ENCODE measurements at places on chromosomes 12 and 14.

DNA sequence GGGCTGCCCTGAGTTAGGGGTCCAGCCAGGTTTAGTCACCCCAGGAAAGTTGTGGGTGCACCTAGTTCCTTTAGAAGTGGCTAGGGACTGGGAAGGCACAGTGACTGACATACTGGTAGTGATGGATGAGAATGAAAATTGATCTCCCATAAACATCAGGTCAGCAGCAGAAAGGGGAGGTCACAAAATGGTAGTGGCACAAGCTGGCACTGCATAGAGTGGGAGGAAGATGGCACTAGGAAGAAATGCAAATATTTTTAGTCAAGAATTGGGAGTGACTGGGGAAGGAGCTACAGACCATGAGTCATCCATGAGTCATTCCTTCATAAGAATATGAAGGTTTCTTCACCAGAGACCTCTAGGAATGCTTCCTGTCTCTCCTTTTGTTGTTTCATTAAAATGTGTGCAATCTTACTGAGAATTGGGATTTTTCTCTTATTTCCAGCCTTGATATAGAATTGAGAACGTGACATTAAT, 198.3 kb upstream of the AMIGO2 start:
- peak; percentile 92 for DNase-seq

DNA sequence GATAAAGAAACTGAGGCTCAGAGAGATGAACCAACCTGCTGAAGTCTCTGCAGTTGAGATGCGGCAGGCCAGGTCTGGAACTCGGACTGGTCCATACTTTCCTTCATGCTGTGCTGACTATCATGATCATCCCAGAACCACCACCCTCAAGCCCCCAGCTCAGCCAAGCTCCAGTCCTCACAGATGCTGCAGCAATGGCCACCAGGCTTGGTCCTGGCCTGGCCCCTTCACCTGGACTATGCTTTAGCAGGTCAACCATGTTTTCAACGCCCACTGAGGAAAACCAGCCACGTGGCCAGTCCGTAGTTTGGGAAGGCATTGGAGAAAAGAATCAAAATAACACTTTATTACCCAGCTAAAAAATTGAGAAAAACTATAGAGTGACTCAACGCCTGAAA, 1.4 kb downstream of the GPR68 start:
- no peak for DNase-seq

DNA sequence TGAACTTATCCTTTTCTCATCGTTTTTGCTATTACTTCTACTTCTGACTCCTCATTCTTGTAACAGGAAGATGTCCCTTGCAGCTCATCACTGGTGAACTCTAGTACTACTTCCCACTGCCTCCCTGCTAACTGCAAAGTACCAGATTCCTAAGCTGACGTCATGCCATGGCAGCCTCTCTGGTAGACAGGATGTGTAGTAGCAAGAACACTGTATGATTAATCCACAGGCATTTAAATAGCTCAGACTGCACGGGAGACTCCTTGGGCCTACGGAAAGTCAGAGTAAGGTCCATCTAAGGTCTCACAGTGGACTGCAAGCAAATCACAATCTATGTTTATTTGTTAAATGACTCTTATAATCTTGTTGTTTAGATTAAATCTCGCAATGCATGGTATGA, 43.5 kb downstream of the DNAI7 start:
- DNase-seq = peak; percentile 95

GRCh38 chr14:19895282-19895681, 20.3 kb downstream of the OR4K2 start:
- no peak for DNase-seq

GRCh38 chr14:74144789-74145188, 60.0 kb downstream of the LIN52 start:
- no peak for DNase-seq

GRCh38 chr14:72786378-72787350, 107.2 kb downstream of the DPF3 start:
- no peak for DNase-seq

DNA sequence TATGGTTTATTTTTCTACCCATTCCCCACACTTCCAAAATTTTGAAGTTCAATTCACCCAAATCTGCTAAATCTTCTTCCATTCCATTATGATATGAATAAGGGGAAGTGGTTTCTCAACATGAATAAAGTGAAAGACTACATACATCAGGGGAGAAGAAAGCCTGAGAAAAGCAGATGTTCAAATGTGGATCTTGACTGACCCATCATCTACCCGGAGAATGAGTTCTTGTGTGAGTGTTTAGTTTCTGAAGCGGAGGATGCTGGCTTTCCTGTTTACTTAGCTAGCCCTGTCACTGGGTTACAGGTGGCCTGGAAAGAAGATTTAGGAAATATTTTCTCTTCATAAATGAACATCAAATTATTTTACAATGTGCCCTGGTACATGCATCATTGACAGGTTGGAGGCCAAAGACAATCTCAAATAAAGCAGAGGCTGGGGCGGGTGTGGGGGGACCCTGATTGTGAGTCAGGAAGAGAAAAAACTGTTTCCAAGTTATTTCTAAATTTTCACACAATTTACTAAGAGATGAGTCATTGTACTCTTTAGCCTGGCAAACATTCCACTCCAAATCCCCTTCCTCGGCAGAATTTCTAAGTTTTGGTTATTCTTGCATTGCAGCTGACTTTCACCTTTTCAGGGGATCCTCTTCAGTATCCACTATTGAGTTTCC, 135.6 kb downstream of the SLC25A21 start:
- peak; percentile 56 for DNase-seq

DNA sequence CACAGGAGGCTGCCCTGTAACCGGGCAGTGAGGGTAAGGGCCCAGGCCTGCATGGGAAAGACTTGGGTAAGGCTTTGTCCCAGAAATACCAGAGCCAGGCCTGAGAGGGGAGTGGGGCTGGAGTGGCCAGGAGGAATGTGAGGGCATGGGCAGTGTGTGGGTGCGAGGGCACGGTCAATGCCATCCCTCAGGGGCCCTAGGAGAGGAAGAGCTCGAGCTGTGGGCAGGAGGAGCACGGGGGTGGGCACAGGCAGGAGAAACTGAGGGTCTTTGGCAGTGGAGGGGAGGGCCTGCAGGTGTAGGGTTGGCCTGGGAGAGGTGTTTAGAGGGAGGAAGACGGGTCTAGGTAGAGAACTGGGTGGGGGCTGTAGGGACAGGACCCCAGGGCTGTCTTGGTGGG, 381.6 kb downstream of the TMEM121 start:
- no peak for DNase-seq

DNA sequence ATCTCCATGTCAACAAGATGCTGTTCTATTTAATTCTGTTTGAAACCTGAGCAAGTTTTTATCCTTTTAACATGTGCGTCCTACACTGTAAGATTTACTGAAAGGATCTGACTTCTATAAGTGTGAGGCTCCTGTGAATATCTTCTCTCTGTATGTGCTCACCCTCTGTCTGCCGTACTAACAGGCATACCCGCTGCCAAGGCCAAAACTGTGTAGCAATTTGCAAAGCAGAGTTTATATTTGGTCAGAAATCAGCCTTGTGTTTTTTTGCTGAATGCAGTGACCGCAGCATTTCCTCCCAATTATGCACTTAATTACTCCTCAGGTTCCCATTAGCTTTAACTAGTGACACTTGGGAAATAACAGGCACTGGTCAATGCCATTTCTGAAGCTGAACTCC, 12.3 kb downstream of the CHST11 start:
- DNase-seq = no peak

DNA sequence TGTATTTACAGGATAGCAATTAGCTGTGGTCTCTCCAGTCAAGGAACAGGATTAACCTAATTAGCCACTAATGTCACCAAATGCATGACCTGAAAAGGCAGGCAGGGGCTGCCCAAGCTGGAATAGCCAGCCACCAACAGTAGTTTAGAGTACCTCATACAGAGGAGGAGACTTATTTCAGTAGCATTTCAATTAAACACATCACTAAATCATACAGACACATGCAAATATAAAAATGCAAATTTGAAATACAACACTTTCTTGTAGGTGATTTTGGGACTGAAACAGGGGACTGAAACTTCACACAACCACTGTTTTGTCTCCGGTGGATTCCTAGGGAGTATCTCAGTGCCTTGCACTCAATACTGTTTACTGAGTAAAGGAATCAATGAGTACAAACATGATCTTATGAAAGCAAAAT, 636 bp upstream of the IFNG-AS1 start:
- no peak for DNase-seq

DNA sequence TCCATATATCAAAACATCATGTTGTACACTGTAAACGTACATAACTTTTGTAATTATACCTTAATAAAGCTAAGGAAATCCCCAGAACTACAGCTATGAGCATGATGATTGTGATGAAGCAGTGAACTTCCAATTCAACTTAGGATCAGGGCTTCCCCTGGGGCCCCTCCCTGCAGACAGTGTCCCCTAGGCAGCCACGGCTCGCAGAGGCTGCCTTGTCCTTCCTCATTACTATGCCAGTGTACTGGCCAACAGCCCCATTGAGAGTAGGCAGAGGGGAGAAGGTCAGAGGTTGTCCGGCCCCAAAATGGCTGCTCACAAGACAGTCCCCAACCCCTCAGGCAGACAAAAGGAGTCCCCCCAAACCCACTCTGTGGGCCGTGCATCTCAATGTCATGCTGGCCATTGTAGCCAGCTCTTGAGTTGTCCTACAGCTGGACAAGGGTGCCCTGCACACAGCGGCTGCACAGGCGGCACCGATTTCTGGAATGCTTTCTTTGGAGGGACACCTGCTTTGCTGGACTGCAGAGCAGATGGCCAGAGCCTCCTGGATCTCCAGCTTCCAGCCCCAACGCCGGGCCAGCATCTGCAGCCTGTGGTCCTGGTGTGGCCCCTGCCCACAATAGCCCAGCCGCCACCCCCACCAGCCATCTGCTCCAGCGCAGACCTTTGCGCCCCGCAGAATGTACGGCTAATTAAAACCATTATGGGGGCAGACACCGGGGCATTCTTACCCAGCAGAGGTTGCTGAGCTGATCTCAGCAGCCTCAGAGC, 46.1 kb downstream of the NIN start:
- DNase-seq = no peak

DNA sequence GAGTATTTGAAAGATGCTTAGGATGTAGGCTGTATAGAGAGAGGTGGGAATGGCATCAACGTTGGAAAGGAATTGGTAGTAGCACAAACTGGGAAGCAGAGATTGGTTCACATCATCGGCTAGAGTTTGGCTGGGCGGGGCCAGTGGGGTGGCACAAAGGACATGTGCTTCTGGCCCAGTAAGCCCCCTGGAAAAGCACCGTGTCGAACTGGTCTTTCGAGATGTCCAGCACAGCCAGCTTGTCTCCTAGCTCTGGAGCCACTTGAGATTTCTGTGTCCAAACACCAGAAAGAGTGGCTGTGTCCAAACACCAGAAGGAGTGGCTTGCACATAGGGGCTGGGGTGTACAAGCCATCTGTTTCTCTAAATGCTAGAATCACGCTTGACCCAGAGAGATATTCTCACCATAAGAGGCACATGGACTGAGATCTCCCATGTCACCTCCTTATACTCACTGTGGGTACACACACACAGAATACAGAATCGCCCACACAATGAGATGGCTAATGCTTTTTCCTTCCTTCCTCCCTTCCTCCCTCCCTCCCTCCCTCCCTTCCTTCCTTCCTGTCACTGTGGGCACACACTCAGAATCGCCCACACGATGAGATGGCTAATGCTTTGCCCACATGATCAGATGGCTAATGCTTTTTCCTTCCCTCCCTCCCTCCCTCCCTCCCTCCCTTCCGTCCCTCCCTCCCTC, 41.8 kb upstream of the KCNK13 start:
- no peak for DNase-seq

DNA sequence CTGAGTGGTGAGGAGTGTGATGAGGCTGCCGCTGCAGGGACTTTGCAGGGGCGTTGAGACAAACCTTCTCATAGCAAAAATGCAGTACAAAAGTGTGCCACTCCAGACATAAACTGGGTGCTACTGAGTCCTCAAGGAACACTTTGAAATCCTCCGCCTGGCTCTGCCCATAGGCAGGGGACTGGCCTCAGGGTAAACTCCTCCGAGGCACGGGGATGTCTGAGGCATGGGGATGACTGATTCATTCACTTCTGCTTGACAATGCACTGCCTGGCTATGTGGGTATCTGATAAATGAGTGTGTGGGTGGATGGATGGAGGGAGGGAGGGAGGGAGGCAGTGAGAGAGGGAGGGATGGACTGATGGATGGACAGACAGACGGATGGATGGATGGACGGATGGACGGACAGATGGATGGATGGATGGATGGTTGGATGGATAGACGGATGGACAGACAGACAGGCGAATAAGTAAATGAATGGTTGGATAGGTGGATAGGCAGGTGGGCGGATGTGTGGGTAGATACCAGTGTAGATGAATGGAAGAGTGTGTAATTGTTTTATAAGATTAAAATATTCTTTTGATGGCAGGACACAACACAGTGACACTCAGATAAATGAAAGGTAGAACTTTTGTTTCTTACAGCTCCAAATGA, 2.1 kb upstream of the BDKRB2 start:
- DNase-seq = no peak

- peak; percentile 45 for DNase-seq
These were observed 131.6 kb downstream of the PPFIA2 start for GRCh38 chr12:81627336-81628189.

DNA sequence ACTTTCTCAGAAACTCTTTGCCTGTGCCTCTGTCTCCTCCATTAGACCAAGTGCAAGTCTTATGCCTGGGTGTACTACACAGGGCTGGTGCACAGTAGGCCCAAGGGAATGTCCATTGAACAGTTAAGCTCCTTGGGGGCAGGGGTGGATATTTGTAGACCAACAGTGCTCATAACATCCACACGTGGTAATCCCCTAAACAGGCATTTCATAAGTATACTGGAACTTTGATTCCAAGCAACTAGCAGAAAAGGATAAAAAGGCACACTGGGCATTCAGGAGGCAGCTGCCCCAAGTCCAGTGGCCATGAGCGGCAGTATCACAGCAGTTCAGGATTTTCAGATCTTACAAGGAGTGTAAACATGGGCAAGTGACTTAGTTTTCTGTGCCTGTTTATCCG, 16.8 kb downstream of the NUAK1 start:
- DNase-seq = no peak

GRCh38 chr12:70657616-70658286, 20.5 kb upstream of the PTPRB start:
- no peak for DNase-seq

- DNase-seq = no peak
These were observed 101.8 kb downstream of the CMKLR1 start for GRCh38 chr12:108237272-108237671.

GRCh38 chr12:72271451-72272090, 599 bp upstream of the TRHDE start:
- DNase-seq = peak; percentile 61

DNA sequence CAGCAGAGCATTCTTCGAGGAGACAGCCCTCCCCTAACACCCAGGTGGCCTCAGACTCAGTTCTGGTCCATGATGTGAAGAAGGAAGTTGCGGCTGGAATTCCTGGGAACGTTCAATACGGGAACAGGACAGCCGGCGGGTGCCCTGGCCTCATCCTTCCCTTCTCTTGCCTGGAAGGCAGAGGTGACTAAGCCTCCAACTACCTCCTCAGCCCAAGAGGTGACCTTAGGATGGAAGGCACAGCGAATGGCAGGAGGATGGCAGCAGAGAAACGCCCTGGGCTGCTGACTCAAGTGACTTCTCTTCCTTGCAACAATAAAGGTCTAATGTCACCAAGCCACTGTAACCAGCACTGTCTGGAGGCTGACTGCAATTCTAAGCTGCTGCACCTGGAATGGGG, 36.1 kb downstream of the DHX37 start:
- DNase-seq = no peak

- DNase-seq = no peak
These were observed 2.0 kb downstream of the POP5 start for GRCh38 chr12:120579179-120579578.

Measured in fibroblast of skin of right quadriceps (primary cell).